ENCODE measurements at places on chromosomes 16 and 17.

DNA sequence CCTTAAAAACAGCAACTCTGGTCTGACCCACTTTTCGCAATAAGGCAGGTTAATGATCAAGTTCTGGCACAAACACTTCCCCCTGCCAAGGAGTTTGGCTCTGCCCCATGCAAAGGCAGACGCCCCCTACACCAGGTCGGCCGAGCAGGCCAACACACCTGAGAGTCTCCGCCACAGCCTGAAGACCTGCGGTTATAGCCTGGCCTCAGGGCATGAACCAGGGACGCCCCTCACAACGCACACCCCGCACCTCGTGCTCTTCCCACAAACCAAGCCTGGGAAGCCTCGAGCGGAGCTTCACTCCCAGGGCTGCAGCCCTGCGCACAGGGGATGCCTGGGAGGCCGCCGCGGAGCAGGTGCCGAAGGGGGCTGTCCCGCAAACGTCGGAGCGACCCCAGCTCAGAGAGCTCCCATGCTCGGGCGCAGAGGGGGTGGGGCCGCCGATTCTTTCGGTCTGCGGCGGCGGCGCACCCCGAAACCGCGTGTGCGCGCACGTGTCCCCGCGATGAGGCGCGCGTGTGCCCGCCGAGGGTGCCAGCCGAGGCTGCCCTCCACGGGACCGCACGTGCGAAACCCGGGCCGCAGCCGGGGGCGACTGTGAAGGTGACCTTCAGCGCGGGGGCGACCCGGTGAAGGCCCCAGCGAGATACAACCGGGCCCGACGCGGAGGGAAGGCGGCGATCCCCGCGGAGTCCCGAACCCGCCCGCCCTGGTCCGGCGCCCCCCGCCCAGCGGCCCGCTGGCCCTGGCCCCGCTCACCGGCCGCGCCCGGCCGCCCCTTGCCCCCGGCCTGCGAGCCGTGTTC lies 559 bp downstream of the CLUH start:
- no peak for DNase-seq

DNA sequence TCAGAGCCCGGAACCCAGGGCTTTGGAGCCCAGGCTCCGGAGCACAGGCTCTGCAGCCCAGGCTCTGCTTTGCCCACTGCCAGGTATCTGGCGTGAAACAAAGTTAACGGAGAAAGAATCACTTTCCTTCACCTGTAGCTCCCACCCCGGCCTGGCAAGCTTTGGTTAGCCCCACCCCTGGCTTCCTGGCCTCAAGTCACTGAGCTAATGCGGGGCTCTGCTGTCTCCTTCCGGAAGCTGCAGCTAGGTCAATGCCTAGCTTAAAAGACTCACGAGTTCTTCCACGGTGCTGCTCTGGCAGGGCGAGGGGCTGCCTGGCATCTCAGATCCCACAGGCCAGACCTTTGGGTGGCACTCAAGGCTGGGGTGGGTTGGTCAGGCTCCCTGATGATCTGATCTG lies 21.1 kb upstream of the SPPL2C start:
- DNase-seq = no peak

DNA sequence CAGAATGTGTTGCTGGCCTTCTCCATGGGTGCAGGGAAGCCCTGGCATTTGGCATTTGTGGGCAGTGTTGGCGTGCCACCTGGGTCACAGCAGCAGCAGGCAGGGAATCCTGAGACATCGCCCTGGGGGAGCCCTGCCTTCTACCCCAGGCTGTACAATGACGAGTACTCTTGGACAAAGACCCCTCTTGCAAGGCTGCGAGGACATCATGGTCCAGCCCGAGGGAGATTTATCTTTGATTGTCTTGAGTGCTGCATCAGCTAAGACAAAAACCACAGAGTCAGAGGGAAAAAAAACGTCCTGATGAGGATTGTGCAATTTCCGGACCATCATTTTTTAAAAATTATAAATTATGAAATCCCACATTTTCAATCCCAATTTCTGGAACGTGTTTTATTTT lies 3.7 kb downstream of the CRISPLD2 start:
- DNase-seq = no peak

- DNase-seq = no peak
Observed at GRCh38 chr17:62876063-62876462, 67.9 kb upstream of the MARCHF10 start.

- DNase-seq = no peak
Observed at GRCh38 chr16:69848637-69849545, 86.8 kb downstream of the WWP2 start.

DNA sequence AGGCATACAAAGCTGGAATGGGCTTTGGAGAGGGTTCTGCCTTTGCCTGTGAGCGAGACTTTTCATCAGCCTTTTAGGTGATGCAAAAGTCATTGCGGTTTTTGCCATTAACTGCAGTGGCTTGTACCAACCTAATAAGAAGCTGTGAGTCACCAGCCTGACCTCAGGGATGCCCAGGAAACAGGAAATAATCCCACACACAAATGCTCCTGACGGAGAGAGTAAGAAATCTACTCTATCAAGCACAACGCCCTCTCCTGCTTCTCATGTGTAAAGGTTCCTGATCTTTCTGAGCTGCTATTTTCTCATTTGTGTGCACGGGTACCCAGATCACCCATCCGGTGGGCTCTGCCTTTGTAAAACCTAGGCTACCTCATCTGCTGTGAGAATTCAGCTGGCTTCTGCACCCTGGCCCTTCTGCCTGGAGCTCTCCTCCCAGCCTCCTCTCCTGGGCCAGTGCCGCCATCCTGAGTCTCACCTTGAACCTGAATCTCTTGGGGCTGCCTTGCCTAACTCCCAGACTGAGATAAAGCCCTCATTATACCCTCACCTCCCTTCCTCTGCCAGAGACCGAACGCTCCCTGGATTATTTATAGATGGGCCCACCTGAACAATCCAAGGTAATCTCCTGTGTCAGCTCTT lies 299.7 kb downstream of the C16orf95 start:
- DNase-seq = no peak
